ENCODE measurements at places on chromosomes 2 and 18. TPM values are rescaled to one million over a fixed set of nuclear protein-coding genes. Genes with fewer than 3 reads are reported as not detected.

Gene ALPI
- not detected for total RNA-seq

Gene GULP1
- total RNA-seq: 6.0 TPM

Gene SERPINB10
- not detected for total RNA-seq

DNA sequence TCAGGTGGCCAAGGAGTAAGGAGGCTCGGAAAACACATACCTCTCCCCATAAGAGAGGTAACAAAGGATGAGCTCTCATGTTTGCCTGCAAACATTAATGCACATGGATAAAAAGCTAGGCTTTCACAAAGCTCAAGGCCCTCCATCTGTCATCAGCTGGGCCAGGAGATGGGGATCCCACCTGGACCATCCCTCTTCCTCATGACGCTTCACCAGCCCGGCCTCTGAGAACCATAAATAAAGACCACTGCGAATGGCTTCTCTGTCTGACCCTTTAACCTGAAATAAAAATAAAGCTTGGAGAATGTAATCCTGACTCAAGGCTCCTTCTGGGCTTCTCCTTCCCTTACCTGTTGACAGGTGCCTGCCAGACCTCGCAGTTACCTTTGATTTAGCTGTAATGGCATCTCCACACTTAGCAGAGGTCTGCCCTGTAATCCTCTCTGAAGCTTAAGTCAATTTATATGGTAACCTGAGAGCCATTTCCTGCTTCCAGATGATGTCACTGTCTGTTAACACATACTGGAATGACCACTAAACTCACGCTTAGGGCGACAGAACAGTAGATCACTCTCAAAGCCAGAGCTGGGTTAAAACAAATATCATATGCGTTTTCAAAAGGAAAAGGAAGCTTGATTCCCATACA lies 29.3 kb upstream of the FOXI3 start:
- no peak for DNase-seq

DNA sequence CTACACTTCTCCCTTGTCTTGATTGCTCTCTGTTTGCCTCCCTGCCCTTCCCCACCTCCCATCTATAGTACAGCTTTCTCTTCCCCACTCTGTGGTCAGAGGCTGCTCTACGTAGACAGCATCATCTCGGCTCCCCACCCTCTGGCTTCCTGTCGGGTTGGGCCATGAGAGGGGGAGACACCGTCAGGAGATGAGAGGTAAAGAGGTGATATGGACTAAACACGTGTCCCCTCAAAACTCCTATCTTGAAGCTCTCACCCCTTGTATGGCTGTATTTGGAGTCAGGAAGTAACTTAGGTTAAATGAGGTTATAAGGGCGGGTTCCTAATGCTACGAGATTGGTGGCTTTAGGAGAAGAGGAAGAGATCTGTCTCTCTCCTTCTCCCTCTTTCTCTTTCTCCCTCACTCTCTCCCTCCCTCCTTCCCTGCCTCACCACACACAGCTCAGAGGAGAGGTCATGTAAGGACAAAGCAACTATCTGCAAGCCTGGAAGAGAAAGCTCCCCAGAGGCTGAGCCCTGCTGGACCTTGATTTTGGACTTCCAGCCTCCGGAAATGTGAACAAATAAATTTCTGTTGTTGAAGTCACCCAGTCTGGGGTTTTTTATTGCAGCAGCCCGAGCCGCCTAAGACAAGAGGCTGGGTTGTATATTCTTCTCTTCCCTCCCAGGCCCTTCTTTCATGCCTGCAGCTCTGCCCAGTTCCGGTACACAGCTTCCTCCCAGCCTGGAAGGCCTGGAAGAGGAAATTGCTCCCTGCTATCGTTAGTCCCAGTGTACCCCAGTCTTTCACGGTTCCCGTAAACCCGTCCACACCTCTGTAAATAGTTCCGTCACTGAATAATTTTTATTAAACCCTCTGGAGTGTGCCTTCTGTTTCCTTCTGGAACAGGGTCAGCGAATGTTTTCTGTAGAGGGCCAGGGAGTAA lies 138.0 kb downstream of the AKAIN1 start:
- DNase-seq: peak; percentile 28

GRCh38 chr2:88296247-88296646 lies 126.1 kb downstream of the THNSL2 start:
- DNase-seq: no peak

DNA sequence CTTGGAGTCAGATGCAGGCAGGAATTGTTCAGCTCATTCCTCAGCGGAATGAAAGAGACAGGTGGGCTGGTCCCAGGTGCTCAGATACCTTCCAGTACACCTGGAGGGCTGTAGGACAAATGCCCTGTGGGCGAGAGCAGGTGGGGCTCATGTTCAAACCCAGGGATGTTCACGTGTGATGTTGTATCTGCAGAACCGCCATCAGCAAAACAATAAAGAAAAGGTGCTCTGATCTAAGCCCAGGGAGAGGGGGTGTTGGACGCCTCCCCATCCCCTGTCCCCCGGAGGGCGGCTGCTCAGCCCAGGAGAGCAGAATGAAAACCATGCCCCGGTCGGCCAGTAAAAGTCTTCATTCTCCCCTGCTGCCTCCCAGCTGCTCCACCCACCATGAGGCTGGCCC lies 197.4 kb downstream of the HAUS1 start:
- no peak for DNase-seq

- no peak for DNase-seq
These were observed 138.4 kb upstream of the ARL4C start for GRCh38 chr2:234635284-234635683.

- DNase-seq: no peak
These were observed 26.8 kb upstream of the SLC9A2 start for GRCh38 chr2:102592601-102593000.

DNA sequence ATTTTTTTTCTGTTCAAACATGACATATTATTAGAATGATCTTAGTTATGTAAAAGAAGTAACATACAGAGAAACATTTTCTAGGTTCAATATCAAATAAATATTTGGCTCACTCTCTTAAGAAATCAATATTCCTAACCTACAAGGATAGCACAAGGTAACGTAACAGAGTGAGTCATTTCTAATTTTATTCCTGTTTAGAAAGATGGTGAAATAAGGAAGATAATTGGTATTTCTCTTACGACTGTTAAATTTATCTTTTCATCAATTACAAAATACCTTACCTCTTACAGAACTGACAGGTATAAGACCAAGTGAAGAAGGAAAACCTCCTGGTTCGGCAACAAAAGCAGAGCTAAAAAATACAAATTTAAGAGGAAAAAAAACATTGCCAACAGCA lies 45.1 kb downstream of the PRELID3A start:
- no peak for DNase-seq

DNA sequence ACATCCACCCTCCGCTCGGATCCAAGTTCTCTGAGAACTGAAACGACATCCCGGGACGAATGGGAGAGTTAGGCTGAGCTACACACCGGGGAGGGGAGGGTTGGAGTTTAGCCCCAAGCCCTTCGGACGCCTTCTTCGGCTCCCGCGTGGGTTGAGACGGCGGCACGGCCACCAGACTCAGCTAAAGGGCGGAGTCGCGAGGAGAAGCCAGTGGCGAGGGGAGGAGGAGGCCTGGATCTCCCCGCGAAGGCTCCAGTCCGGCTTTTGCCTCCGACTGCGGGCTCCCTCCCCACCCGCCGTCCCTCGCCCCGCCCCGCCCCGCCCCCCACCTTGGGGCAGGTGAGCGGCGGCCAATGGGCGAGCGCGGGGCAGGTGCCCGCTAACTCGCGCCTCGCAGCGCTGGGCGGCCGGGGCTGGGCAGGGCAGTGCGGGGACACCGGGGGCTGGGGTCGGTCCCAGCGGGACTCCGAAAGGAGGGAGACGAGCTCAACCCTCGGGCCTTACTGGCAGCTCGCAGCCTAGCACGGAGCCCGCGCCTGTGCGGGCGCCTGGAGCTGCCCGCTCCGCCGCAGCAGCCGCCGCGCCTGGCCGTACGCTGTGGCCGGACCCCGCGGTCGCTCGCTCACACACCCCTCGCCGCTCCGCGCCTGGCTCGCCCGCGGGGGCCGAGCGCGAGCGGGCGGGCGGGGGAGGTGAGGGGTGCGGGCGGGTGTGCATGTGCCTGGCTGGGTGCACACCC lies at the start of gene EMX1:
Gene EMX1 (plus strand): TSS at position 382 of the 739 bp plus-strand sequence. CDS start 334 bp downstream, at position 716.
- no peak for DNase-seq

GRCh38 chr2:8552293-8552801 lies 129.5 kb upstream of the ID2 start:
- no peak for DNase-seq

GRCh38 chr18:36899289-36899688 lies 70.4 kb downstream of the KIAA1328 start:
- DNase-seq: no peak

- peak; percentile 36 for DNase-seq
These were observed 201.7 kb downstream of the TNS1 start for GRCh38 chr2:217801115-217801531.

DNA sequence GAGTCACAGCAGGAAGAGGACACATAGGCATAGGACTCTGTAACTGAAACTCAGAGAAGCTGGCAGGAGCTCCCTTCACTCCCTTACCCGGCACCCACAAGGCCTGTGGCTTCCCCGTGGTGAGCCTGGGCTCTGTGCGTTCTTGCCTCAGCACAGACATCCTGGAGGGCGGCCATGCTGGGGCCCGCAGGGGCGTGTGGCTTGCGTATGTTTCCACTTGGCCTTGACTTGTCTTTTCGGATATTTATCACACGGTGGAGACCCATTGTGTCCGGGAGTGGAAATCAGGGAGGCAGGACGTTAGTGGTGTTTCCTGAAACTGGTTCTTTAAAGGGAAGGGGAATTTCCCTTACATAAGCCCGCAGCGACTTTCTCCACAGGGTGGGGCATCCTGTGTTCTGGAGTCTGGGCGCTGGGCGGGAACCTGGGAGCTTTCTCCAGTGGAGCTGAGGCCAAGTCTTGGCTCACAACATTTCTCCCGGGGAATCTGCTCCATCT lies 49.9 kb upstream of the EML6 start:
- DNase-seq: peak; percentile 89
